ENCODE measurements at places on chromosomes 12 and 14.

DNA sequence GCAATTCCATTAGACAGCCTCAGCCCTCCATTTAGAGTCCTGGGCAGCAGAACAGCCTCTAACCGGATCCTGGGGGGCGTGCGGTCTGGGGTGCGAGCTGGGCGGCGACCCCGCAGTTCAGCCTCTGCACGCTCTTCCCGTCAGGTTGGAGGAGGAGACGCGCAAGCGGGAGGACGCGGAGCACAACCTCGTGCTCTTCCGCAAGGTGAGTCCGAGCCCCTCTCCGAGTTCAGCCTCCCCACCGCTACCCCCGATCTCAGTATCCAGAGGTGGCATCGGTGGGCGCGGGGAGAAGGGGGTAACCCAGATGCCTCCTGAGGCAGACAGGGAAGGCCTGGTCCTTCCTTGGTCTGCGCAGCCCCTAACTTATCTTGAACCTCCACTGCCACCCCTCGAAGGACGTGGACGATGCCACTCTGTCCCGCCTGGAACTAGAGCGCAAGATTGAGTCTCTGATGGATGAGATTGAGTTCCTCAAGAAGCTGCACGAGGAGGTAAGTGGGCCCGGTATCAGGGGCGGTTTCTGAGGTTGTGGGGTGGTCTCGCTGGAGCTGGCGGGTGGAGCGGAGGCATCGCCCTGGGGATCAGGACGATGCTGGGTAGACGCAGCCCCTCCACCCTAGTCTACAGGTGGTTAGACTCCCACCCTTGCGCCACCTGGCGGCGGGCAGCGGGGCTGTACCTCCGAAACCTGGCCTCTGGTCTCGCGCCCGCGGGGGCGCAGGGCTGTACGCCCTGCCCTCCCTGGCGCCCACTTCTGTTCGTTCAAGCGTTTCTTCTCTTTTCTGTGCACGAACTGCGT lies 1.3 kb downstream of the PRPH start:
- DNase-seq: peak; percentile 47

DNA sequence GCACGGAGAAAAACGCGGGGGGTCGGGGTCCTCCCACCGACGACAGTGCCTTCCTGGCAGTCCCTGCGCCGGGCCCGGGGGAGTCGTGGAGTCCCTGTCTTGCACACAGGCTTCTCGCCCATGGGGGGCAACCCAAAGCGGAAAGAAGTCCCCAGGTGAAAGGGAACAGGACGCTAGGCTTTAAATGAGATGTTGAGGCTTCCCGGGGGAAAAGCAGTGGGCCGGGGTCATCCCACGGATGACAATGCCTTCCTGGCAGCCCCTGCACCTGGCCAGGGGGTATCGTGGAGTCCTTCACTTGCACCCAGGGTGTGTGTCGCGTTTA lies 162.9 kb upstream of the ALG10B start:
- no peak for DNase-seq

DNA sequence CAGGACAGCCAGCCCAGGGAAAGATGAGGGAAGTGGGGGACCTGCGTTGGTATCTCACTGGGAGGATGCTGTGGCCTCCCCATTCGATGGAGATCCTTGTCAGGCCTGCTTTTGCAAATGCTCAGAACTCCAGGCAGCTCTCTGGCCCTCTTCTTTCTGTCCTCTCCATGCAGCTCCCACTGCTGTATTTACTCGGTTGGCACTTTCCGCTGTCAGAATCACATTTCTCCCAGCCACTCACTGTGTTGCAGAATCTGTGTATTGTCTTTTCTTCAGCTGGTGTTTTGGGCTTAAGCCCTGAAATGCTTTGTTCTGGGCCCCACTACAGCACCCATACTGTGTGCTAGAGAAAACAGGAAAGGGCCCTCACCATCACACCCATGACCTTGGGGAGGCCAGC lies 401.1 kb downstream of the RGS6 start:
- no peak for DNase-seq

GRCh38 chr14:66001356-66001755 lies 484.8 kb upstream of the CCDC196 start:
- DNase-seq: no peak

DNA sequence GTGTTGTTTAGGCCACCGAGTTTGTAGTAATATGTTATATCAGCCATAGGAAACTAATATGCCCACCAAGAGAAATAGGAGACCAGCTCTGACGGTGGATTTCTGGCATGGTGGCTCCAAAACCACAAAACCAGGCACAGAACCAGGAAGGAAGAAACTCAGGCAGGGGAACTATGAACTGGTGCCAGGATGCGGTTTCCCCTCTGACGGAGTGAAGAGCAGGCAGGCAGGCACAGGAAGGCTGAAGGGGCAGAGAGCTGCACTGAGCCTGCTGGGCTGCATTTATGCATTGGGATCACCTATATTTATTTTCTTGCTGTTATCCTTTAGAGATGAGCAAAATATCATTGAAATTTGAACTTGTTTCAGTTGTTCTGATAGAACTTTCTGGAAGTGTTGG lies 479.4 kb downstream of the VRK1 start:
- no peak for DNase-seq

DNA sequence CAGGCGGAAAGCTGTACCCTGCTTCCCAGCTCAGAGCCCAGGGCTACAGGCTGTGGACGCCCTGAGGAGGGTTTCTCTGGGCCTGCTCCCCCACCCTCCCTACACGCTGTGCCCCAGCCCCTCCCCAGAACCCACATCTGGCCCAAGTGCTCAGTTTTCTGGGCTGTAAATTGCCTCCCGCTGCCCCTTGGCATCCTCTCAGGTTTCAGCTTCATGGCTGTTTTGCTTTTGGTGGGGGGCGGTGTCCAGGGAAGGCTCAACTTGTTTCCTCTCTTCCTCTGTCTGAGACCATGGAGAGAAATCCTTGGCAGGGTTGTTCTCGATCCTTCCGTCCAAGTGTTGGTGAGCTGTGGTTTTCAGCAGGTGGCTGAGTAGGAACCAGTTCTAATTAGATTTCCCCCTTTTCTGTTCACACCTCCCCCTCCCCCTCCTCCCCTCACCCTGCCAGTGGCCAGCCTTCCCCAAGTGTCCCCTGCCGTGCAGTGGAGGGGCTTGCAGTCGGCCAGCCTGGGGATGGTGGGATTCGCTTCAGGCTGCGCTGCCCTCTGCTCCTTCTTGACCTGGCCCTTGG lies 61.8 kb downstream of the TSPAN9 start:
- DNase-seq: no peak
